ENCODE measurements at places on chromosomes 1 and 21. TPM values are rescaled to one million over a fixed set of nuclear protein-coding genes. Genes with fewer than 3 reads are reported as not detected.

The LCE6A gene
- not detected for total RNA-seq

The EPS15 gene
- 22.9 TPM for total RNA-seq

The CD2 gene
- not detected for total RNA-seq

The LMOD1 gene
- total RNA-seq, result 2.2 TPM

The PCP4 gene
- total RNA-seq, result not detected

The GJA9 gene
- total RNA-seq, result not detected

The GUCA2B gene
- not detected for total RNA-seq

The C1orf159 gene
- 14.7 TPM for total RNA-seq

The FAM76A gene
- total RNA-seq, result 5.7 TPM

The HAPLN2 gene
- not detected for total RNA-seq

The TAL1 gene
- not detected for total RNA-seq

The C4BPA gene
- total RNA-seq, result not detected

The SLAMF9 gene
- not detected for total RNA-seq

The SLC30A7 gene
- total RNA-seq, result 23.2 TPM

The NBPF10 gene
- total RNA-seq, result 0.30 TPM

The PRAMEF10 gene
- not detected for total RNA-seq

The NUP210L gene
- total RNA-seq, result not detected

The AMY1A gene
- total RNA-seq, result not detected

The MIXL1 gene
- not detected for total RNA-seq

The ZFP69B gene
- 2.5 TPM for total RNA-seq

The CACNA1S gene
- not detected for total RNA-seq

The SARS1 gene
- 292 TPM for total RNA-seq

The RGS8 gene
- total RNA-seq, result not detected

The UBE2U gene
- not detected for total RNA-seq
